ENCODE measurements at places on chromosomes 1 and 21. TPM values are rescaled to one million over a fixed set of nuclear protein-coding genes. Genes with fewer than 3 reads are reported as not detected.

DNA sequence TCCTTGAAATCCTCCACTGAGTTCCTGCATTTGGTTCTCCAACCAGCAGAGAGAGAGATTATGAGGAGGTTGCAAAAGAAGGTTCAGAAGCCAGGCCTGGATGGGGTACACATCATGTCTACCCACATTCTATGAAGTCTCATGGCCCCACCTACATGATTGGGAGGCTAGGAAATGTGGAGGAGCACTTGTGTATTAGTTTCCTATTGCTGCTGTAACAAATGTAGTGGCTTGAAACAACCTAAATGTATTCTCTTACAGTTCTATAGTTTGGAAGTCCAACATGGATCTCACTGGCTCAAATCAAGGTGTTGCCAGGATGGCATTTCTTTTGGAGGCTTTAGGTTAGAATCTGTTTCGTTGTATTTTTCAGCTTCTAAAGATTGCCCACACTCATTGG lies 134.2 kb upstream of the ZNF648 start:
- no peaks in the 10 kb centered on the region for H3K4me1 ChIP-seq
- H3K4me3 ChIP-seq = no peak overlapping the region
- H3K36me3 ChIP-seq = no peaks in the 10 kb centered on the region
- no peak overlapping the region for H3K27ac ChIP-seq
- no peaks in the 10 kb centered on the region for H3K27me3 ChIP-seq
- DNase-seq = no peak

DNA sequence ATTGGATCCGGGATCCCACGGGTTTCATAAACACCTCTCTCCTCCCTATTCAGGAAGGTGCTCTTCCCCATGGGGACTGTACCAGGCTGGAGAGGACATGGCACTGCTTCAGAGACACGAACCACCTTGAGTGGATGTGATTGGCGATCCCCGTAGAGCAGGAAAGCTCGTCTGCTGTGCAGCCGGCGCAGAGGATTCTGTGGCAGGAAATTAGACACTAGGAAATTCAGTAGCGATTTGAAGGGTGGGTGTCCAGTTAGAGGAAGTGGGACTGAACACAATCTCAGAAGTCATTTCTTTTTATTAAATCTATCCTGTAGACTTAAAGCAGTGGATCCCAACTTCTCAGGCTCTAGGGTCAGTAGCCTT lies 767 bp downstream of the PDIK1L start:
- no peak for DNase-seq
- no peak overlapping the region for H3K27ac ChIP-seq
- peaks cover 13% of the 10 kb centered on the region for H3K4me1 ChIP-seq

Gene KCNQ4
- 0.15 TPM for polyA plus RNA-seq

Gene CNKSR1
- polyA plus RNA-seq = 0.58 TPM
